ENCODE measurements at places on chromosomes 5 and 9.
A peak's percentile ranks its signal among the peaks of the same experiment; 100 is the strongest.

- no peak for DNase-seq
These were observed 10.8 kb upstream of the PRRC2B start for GRCh38 chr9:131382850-131383729.

GRCh38 chr5:137442660-137443059 lies 56.5 kb downstream of the SPOCK1 start:
- peak; percentile 3 for DNase-seq

DNA sequence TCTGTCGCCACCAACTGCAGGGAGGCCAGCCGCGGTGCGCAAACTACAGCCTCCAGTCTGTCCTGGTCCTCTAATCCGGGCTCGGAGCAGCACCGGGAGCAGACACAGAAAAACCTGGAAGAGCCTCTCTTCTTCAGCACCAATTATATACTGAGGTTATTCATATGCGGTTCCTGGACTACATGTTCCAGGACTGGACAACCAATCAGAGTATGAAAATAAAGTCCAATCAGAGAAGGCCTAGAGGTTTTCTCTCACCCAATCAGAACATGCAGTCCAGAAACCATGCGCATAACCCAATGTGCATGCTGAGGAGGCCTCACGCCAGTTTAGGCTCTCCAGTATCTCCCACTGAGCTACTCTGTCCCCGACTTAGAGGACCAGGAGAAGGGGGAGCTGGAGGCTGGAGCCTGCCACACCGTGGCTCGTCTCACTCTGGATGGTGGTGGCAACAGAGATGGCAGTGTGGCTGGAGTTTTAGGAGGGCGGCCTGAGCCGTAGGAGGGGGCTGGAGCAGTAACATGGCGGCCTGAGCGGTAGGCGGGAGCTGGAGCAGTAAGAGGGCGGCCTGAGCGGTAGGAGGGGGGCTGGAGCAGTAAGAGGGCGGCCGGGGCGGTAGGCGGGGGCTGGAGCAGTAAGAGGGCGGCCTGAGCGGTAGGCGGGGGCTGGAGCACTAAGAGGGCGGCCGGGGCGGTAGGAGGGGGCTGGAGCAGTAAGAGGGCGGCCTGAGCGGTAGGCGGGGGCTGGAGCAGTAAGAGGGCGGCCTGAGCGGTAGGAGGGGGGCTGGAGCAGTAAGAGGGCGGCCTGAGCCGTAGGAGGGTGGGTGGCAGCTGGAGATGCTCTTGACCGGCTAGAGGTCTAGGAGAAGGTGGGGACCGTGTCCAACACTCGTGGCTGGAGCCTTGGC lies 20.4 kb upstream of the TRIM52 start:
- no peak for DNase-seq

- no peak for DNase-seq
These were observed 53.7 kb downstream of the IPPK start for GRCh38 chr9:92616199-92616641.

- DNase-seq = no peak
These were observed 321.5 kb downstream of the FBXL7 start for GRCh38 chr5:15821506-15821905.

DNA sequence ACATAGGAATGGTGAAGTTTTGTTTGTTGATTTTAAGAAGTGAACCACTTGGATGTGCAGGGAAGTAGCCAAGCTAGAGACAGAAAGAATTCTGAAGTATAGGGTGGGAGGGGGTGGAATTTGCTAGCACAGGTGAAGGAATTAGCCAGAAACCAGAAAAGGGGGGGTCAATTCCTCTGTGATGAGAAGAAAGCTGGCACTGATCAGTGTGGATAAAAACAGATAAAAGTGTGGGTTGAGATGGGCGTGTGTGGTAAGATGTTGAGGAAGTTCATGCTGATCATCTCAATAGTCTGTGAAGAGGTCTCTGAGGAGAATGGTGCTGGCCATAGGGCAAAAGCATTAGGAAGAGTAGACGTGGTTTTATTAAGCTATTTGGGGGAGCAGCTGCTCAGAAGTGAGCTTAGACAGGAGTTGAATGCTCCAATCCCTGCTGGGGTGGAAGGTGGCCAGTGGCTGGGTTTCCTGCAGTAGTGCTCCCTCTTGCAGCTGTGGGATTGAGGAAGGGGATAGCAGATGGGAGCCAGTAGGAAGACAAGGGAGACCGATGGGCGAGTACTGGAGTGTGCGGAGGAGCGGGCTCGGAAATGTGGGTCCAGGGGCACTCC lies 88.7 kb upstream of the ELL2 start:
- no peak for DNase-seq
